Naive thymus-derived CD4-positive, alpha-beta T cell (primary cell): ENCODE measurements at places on chromosomes 1 and 21. TPM values are rescaled to one million over a fixed set of nuclear protein-coding genes. Genes with fewer than 3 reads are reported as not detected.

DNA sequence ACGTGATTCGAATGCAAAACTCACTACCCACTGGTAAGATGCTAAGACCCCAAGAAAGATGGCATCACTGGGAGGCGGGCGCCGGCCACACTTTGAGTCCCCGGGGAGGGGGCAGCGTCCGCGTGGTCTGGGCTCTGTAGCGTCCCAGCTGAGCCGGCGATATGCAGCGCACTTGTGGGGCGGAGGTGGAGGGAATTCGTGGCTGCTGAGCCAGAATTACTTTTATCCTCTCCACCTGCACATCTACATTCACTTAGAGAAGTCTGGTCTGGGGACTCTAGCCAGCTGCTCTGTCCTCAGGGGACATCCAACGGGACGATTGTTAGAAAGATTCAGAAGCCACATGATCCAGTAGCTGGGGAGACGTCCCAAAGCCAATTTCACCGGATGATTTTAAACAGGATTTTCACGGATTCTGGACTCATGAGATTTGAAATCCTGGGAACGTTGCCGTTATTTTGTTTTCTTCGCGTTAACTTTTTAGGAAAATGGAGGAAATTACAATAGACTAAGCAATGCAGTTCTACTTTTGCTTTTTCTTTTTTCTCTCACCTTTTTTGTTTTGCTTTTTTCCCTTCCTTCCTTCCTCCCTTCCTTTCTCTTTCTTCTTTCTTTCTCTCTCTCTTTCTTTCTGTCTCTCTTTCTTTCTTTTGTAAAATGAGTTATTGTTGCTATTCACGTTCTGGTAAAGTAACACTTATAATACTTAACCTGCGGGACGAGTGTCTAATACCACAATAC is 1.3 kb downstream of the JAM2 start:
- no peak for DNase-seq

DNA sequence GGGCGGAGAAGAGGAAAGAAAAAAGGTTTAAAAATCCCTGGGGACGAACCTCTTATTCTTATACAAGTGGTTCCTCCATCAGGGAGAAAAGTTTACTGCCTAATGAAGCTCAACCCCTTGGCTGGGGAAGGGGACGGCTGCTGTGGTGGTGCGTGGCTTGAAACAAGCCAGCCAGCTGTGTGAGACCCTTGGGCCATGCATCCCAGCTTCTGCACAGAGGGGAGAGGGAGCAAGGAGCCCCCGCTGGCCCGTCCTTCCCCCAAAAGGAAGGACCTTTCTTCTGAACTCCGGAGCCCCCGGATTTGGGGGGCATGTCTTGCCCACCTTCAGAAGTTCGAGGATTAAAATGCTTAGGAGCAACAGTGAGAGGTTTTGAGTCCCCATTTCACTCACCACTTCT is 67.3 kb downstream of the STUM start:
- DNase-seq, result no peak

OR10J1 gene
- not detected for total RNA-seq

TSPAN2 gene
- total RNA-seq, result 4.5 TPM

DNA sequence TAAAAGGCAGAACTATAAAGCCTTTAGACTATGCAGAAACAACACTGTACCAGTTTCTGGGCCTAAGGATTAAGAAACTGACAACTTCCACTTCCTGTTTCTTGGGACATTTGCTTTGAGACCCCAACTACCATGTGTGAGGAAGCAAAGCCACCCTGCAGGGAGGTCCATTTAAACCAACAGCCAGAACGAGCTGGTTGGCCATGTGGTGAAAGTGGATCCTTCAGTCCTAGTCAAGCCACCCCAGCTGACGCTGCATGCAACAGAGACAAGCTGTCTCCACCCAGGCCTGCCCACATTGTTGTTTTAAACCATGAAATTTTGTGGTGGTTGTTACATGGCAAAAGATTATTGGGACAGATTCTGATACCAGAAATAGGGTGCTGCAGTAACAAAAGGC is 31.8 kb upstream of the SLFNL1 start:
- DNase-seq, result no peak

DNA sequence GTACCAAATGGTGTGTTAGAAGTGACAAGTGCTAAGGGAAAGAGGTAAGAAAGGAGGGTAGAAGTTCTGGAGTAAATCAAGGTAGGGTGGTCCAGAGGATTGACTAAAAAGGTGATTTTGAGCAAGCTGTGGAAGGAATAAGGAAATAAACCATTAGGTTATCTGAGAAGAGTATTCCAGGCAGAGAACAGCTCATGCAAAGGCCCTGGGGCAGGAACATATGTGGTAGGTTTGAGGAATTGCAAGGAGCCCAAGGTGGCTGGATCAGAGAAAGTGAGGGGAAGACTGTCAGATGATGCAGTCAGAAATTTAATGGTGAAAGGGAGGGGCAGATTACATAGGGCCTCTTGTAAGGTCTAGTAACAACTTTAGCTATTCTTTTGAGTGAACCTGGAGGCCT is 302.6 kb downstream of the PBX1 start:
- DNase-seq, result no peak
